ENCODE measurements at places on chromosomes 12 and 14. TPM values are rescaled to one million over a fixed set of nuclear protein-coding genes. Genes with fewer than 3 reads are reported as not detected.

SLCO1C1 gene
- total RNA-seq: 2.0 TPM

EPYC gene
- not detected for total RNA-seq

CAPZA3 gene
- not detected for total RNA-seq

TRMT61A gene
- 50.0 TPM for total RNA-seq

NRL gene
- 3.3 TPM for total RNA-seq

TAS2R50 gene
- 1.2 TPM for total RNA-seq

KRT80 gene
- total RNA-seq: not detected

MANSC4 gene
- total RNA-seq: not detected

PARPBP gene
- total RNA-seq: 0.83 TPM

STAB2 gene
- 0.50 TPM for total RNA-seq

SEC23A gene
- total RNA-seq: 199 TPM

CMA1 gene
- 2.6 TPM for total RNA-seq

TMEM233 gene
- total RNA-seq: 0.17 TPM

All from esophagus muscularis mucosa (tissue), 4 donors.